Activated naive CD4-positive, alpha-beta T cell treated with Interleukin-2 at 50 U/mL for 16 hours (primary cell): ENCODE measurements at places on chromosomes 11 and 22.

DNA sequence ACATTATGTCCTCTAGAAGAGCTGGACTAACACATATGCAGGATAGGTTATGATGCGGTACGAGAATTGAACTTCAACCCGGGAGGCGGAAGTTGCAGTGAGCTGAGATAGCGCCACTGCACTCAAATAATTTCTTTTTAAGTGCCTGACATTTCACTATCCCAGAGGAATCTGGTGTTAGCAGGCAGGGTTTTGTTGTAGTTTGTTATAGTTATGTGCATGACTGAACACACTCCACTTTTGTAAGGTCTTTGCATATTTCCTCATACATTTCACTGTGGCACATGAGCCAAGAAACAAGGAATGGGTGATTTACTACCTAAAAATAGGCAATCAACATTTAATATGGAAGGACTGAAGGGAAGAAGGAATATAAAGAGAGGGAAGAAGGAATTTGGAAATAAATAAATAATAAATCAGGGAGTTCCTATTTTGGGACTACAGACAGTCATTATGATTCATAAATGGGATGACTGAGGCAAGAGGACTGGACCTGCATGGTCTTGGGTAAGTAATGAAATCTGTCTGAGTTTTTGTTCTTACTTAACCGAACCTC is 8.7 kb upstream of the HIPK3 start:
- no peak for DNase-seq

DNA sequence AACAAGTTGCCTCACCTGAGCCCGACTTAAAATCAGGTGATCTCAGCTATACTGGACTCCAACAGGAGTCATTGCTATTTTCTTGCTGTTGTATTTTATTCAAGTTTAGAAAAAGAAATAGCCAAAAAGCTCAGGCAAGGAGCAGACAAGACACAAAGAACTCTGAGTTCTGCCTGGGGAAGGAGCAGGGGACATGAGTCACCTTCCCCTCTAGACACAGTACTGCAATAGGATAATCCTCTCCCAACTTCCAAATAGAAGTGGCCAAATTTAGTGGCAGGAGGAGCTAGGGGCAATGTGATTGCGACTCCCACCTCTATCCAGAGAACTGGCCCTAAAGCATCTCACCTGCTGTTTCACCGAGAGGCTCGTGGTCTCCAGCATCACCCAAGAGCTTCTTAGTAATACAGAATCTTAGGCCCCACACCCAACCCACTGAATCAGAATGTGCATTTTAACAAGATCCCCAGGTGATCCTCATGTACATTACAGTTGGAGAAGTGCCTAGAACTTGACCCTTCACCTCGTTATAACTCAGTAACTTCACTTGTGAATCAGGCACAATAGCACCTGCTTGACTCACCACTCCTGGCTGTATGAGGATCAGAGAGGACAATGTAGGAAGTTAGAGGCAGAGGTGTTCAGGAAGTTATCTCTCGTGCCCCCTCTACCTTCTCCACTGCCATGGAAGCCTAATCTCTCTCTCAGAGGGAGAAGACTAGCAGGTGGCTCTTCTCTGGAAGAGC is 56.8 kb upstream of the FBXO3 start:
- no peak for DNase-seq

DNA sequence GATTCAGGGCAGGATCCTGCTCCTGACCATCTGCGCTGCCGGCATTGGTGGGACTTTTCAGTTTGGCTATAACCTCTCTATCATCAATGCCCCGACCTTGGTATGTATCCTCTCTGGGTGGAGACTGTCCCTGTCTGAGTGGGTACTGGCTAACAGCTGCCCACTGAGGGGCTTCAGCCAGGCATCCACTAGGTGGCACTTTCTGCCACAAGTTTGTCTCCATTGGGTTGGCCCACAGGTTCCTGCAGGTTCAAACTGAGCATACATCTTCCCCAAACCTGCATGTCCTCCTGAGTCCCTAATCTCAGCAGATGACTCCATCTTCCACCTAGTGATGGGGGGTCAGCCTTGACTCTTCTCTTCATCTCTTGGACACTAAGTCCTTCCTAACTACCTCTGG is 4.4 kb downstream of the SLC2A11 start:
- DNase-seq, result peak; percentile 42

DNA sequence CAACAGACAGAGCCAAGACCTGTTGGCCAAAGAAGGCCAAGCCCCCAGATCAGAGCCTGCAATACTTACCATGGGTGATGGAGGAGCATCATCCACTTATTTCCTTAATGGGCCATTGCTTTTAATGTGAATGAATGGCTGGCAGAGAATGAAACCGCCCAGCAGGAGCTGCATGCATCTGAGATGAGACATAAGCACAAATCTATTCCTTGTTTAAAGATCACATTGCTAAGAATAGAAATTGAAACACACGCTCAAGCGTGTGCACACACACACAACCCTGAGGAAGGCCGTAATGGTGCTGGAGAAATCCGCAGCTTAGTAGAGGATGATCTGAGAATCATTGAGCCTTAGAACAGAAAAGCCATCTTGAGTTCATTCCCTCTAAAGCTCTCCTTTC is 5.3 kb upstream of the RRAS2 start:
- DNase-seq, result no peak

GRCh38 chr11:118488480-118489109 is 38.7 kb upstream of the TTC36 start:
- peak; percentile 80 for DNase-seq
